ENCODE measurements at places on chromosomes 1 and 21.
A peak's percentile ranks its signal among the peaks of the same experiment; 100 is the strongest.

DNA sequence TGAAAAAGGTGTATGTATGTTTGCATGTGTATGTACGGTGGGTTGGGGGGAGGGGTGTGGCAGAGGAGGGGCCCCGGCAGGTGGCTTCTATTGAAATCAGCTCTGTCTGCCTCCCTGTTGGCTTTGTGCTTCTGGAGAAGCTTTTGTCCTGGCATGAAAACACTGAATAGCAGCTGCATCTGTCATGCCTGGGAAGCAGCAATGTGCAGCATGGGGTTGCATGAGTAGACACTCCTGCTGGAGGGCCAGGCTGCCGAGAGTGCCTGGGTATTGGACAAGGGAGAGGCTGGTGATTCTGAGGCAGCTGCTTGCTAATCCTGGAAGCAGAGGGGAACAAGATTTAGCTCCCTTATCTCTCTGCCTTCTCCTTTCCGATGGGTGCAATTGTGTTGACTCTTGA is 20.5 kb downstream of the MAPKAPK2 start:
- peak; percentile 85 for DNase-seq

DNA sequence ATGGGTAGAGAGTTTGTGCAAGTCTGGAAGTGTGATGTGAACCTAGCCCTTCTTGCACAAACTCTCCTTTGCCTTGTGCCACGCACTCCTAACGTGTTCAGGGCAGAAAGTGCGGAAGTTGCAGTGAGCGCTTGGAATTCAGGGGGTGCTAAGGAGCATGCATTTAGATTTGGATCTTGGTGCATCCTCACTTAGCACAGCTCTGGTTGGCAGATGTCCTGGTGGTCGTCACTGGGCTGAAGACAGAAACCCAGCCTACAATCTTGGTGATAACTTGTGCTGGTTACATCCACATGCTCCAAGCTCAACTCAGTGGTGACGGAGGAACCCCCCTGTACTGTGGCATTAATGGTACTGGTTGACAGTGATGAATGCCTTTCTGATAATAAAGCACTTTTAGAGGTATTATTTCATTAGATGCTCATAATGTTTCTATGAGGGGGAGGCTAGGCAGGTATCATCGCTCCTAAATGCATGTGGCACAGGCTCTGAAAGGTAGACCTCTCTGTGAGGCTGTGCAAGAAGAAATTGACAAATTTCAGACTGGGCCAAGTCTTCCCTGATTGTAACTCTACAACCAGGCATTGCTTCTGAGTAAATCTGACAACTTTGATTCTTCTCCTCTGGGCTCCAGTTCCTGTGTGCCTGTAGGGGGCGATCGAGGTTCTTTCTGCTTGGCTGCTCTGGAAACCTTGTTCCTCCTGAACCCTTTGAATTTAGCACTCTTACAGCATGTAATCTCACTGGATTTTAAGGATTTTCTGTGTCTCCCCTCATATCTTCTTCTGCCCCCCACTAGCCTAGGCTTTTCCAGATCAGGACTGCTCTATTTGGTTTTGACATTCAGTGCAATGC is 40.6 kb downstream of the MAPKAPK2 start:
- DNase-seq = peak; percentile 2

DNA sequence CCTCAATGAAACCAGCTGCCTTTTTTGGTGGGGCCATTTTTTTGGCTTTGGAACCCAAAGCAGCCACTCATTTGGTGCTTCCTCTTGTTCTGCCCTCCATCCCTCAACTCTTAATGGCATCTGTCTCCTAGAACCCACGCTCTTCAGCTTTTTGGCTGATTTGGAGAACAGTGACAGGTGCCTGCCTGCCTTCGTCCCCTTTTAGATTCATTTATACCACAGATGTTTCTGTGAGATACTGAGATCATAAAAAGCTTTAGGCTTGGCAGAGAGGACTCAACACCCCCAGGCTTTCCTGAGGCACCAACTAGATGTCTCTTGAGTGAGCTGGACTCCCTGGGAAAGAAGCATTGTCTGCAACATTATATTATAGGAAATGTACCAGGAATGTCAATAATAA is 20.4 kb upstream of the YTHDF2 start:
- DNase-seq = no peak

- no peak for DNase-seq
These were observed 185.6 kb downstream of the TGFBR3 start for GRCh38 chr1:91700332-91700731.

GRCh38 chr1:9618909-9619679 is 30.4 kb downstream of the TMEM201 start:
- DNase-seq = no peak

DNA sequence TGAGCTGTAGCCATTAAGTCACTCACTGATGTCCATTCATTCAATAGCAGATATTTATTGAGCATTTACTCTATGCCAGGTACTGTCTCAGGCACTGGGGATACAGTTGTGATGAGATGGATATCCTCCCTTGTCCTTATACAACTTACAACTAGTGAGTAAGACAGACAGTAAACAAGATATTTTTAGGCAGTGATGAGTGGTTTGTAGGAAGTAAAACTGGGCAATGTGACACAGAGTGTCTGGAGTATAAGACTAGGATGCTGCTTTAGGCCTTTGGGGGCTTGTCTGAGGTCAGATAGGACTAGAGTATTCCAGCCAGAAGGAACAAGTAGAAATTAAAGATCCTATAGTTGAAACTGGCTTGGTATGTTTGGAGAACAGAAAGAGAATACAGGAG is 41.4 kb downstream of the NOS1AP start:
- no peak for DNase-seq

DNA sequence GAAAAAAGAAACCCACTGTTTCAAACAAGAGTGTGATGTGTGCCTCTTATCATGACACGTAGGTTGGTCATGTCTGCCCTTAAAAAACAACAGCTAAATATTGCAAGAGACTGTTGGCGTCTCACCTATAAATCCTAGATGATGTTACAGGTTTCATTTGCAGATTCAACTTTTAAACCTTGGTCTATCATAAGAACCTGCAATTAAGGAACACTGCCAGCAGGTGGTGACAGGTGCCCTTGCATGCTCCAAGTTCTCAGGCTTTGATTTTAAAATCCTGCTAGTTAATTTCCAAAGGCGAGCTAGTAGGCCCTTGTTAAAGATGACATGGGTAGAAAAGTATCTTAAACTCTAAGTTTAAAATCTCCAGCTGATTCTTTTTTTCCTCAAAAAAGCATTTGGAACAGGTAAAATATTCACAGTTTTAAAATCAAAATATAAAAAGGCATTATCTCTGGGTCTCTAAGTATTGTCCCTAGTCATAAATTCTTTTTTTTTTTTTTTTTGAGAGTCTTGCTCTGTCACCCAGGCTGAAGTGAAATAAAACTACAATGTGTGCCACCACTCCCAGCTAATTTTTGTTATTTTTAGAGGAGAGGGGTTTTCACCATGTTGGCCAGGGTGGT is 39.1 kb downstream of the CLSTN1 start:
- no peak for DNase-seq

GRCh38 chr1:237041795-237042525 is at the start of gene RYR2:
RYR2 (plus strand) TSS chr1:237042184; CDS start chr1:237042522, 338 bp downstream.
- peak; percentile 21 for DNase-seq

DNA sequence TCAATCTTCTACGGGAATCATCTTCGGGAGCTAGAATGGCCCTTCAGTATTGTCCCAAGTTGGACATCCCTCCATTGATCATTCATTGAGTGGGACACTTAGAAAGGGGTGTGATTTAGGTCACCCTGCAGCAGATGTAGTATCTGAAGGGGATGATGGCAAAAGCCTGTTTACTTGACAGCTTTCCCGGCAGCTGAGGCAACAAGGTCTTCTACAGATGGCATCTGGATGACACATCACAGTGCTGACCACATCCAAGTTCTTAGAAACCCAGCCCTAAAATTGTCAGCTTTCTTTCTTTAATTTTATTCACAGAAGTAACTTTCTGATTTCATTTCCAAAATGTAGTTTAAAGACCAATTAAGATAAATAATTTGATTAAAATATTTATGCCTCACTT is 150.3 kb downstream of the AMY1C start:
- DNase-seq = no peak

GRCh38 chr1:160876311-160876710 is 8.7 kb downstream of the ITLN1 start:
- no peak for DNase-seq

DNA sequence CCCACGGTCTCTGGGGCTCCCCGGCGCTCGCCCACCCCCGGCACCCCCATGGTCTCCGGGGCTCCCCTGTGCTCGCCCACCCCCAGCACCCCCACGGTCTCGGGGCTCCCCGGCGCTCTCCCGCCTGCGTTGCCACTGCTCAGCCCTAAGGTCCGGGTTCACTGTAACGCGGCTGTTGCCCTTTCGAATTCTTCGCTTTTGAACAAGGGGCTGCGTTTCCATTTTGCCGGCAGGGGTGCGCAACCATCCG is 5.2 kb upstream of the FTCD start:
- no peak for DNase-seq

DNA sequence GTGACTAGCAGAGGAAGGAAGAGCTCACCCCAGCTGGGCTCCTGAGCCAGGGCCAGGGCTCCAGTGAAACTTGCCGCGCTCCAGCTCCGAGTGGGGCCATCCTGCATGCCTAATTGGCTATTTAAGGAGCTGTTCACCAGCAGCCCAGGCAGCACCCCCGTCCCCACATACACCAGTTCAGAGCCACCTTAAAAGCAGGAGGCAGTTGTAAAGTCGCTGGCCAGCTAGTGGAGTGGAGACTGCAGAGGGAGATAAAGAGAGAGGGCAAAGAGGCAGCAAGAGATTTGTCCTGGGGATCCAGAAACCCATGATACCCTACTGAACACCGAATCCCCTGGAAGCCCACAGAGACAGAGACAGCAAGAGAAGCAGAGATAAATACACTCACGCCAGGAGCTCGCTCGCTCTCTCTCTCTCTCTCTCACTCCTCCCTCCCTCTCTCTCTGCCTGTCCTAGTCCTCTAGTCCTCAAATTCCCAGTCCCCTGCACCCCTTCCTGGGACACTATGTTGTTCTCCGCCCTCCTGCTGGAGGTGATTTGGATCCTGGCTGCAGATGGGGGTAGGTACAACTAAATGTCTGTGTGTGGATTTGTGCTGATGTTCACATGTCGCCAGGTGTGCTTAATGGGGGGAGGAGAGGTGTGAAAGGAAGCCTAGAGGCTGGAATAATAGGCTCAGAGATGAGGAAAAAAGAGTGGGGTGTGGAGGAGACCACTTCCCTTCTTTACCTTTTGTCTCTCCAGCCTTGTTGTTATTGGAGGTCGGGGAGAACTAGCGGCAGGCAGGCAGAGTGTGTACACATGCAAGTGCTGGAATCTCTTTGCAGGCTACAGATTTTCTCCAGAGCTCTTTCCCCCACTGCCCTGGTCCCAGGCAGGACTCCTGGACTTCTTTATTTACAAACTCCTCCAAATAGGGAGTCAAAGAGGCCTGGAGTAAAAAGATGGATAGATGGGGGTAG is at the start of gene CA14:
Gene CA14, plus strand, starts transcription at position 151 of the 962 bp plus-strand sequence. Its CDS starts 355 bp downstream, at position 506.
- no peak for DNase-seq

- DNase-seq = no peak
These were observed 10.6 kb downstream of the PTPN22 start for GRCh38 chr1:113860891-113861290.

DNA sequence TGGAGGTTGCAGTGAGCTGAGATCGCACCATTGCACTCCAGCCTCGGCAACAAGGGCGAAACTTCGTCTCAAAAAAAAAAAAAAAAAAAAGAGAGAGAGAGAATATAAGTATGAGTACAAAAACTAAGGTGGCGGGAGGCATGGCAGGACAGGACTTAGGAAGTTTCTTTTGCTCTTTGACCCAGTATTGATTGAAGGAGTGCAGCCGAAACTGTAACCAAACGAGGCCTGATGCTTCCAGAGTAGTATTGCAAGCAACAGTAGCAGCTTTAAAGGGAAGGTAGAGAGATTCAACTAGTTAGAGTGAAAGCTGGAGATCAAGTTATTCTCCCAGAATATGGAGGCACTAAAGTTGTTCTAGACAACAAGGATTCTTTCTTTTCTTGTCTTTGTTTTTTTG is 99.2 kb upstream of the CASZ1 start:
- DNase-seq = no peak

GRCh38 chr1:83815330-83815729 is 183.6 kb downstream of the TTLL7 start:
- DNase-seq = no peak

DNA sequence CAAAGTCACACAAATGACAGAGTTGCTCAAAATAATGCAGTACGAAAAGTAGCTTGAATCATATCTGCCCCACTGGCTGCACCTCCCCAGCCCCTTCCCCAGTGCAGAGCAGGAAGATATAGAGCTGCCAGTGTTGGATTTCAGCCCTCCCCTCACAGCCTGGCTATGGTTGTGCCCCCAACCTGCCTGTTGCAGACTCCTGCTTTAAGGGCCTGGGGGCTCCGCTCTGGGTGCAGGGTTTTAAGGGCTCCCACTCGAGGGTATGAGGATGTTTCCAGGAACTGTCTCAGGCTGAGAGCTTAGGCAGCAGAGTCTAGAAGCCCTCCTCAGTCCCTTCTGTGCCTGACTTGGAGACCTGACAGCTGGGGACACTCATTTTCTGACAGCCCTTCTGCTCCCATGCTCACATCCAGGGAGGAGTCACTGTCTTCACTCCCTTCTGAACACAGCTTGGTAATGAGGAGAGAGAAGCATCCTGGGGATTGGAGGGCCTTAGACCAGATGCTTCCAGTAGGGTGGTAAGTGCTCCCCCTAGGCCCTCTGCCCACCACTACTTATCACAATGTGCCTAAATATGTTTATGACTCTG is 4.6 kb downstream of the S100A9 start:
- DNase-seq = no peak

DNA sequence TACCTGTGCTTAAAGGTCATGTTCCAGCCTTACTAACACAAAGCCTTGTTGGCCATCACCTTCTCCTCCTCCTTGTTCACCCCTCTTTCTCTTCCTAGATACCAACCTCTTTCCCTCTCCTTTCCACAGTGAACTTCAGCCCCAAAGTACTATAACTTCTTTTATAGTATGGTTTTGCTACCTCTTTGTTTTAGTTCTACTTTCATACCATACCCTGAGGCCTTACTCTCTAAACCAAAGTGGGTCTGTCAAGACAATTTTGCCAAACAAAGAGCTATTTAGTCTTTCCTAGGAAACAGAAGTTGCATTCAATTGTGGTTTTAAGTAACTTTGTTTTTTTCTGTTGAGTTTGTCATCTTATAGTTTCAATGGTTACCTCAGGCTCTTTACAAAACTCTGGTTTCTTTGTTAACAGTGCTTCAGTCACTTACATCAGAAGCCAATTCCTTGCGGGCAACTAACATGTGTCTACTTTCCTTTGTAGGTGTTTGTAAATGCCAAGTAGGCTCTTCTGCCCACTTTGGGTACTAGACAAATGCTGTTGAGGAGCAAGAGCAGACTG is 623.9 kb upstream of the PKN2 start:
- DNase-seq = no peak

DNA sequence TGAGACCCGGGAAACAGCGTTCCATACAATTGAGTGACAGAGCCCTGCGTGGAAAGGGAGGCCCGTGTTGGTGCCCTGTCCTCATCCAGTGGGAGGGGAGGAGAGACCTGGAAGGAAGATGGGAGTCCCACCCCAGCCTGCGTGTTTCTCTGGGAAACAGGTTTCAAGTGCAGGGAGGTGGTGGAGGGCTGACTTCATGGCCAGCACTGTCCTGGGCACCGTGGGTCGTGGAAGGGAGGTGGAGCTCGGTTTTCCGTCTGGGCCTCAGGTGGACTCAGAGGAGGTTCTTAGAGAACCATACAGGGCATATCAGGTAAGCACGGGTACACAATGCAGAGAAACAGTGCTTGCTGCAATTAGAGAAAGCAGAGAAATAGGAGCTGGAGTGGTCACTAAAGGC is 222.6 kb downstream of the CAMTA1 start:
- DNase-seq = no peak

- no peak for DNase-seq
These were observed 28.5 kb upstream of the PTPRC start for GRCh38 chr1:198610362-198610761.

Data from NCI-H748 treated with DMSO at 0.1 percent for 48 hours (cell line).